ENCODE measurements at places on chromosomes 3 and 15.

DNA sequence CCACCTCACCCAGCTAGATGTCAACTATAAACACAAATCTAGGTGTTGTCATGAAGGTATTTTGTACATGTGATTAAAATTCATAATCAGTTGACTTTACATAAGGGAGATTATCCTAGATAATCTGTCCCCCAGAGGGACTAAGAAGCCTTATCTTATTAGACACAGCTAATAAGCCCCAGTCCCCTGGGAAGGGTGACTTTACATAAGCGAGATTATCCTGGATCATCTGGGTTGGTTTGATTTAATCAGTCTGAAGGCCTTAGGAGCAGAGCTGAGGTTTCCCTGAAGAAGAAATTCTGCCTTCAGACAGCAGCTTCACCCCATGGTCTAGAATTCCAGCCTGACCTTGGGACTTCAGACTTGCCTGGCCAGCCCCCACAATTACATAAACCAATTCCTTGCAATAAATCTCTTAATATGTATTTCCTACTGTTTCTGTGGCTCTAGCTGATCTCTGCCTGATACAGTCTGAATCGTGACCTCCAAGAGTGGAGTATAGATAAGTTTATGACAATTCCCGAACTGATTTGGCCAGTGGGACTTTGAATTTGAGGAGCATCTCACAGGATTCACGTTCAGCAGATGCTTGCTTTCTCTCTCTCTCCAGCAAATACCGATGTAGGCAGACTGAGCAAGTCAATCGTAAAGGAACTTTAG lies 66.5 kb downstream of the MRPL46 start:
- no peak for DNase-seq

DNA sequence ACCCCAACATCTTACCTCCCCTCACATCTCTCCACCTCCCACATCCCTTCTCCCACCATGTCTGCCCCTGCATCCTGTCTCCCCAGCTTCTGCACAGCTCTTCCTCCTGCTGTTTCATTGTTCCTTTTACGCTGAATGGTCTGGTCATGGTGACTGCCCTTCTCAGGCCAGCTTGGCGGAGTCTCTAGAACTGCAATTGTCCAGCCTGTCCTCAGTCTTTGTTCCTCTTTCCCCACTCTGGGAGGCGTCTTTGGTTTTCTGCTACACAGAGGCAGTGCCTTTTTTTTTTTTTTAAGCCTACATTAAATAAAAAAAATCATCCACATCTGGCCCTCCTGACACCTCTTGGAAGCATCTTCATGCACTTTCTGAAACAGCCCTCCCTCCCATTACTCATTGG lies 49.1 kb upstream of the SEC22A start:
- no peak for DNase-seq

- DNase-seq = no peak
These were observed 3.7 kb downstream of the GASK1A start for GRCh38 chr3:42982645-42983412.

- no peak for DNase-seq
These were observed 9.1 kb downstream of the ACTC1 start for GRCh38 chr15:34786206-34786605.

GRCh38 chr3:152060701-152061100 lies 187.3 kb downstream of the SUCNR1 start:
- DNase-seq = no peak

GRCh38 chr3:15520185-15520584 lies 1.3 kb downstream of the COLQ start:
- peak; percentile 44 for DNase-seq

DNA sequence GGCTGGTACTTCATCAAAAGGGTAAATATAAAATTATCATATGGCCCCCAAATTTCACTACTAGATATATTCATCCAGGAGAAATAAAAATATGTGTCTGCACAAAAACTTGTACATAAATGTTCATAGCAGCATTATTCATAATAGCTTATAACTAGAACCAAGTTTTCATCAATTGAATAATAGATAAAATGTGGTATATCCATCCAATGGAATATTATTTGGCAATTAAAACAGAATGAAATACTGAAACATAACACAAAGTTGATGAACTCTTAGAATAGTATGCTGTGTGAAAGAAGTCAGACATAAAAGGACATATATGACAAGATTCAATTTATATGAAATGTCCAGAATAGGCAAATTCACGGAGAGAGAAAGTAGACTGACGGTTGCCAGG lies 389.3 kb upstream of the ADAMTS9 start:
- DNase-seq = no peak

DNA sequence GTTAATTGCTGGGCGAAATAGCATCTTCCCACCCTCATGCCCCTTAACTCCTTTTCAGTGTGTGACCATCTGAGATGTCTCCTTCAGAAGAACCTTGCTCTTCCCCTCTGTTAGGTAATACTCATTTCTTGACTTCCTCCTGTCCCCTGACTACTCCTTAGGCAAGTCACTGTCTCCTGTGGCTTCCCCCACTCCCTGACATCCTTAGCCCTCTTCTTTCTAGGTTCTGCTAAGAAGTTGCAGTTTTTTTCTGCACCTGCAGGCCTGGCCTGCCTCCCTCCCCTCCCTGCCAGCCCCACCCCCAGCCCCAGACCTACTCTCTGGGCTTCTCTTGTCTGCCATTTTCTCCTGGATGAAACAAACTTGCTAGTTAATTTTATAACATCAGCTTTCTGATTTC lies 15.2 kb upstream of the EID1 start:
- DNase-seq = no peak

GRCh38 chr3:62602987-62603386 lies 229.6 kb upstream of the FEZF2 start:
- no peak for DNase-seq

GRCh38 chr15:88634449-88634848 lies 4.4 kb upstream of the ISG20 start:
- DNase-seq = no peak

DNA sequence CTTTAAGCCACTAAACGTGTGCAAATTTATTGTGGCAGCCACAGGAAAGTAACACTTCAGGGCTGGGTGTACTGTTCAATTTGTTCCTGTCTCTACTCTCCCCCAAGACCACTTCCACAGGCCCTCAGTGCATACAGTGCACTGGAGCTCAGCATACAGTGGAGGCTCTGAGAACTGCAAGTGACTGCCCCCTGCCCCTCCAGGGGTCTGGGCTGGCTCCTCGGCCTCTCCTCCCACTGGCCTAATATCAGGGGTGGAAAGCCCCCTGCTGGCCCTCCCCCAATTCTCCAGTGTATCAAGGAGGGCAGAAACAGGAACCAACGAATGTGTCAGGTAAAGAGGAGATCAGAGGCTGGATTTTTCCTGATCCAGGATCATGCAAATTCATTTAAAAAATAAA lies 19.9 kb upstream of the HEG1 start:
- no peak for DNase-seq

DNA sequence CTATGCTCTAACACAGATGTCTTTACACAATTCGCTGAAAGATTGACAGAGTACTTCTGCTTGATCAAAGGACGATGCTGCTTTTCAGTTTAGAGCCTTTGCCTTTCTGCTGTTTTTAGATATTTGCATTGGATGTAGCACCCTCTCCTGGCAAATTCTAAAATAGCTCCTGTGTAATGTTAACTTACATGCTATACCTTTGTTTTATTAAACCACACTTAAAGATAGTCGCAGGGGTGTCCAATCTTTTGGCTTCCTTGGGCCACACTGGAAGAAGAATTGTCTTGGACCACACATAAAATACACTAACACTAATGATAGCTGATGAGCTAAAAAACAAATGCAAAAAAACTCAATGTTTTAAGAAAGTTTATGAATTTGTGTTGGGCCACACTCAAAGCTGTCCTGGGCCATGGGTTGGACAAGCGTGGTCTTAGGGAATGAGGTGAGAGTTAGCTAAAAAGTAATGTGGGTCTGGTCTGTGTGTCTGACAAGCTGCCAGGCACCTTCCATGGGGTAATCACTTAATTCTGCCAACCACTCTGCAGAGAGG lies 62.9 kb downstream of the ATG7 start:
- DNase-seq = peak; percentile 62

GRCh38 chr3:190119461-190120268 lies 1.0 kb downstream of the P3H2 start:
- no peak for DNase-seq

- peak; percentile 82 for DNase-seq
These were observed 20.3 kb upstream of the ABTB1 start for GRCh38 chr3:127652246-127652995.

DNA sequence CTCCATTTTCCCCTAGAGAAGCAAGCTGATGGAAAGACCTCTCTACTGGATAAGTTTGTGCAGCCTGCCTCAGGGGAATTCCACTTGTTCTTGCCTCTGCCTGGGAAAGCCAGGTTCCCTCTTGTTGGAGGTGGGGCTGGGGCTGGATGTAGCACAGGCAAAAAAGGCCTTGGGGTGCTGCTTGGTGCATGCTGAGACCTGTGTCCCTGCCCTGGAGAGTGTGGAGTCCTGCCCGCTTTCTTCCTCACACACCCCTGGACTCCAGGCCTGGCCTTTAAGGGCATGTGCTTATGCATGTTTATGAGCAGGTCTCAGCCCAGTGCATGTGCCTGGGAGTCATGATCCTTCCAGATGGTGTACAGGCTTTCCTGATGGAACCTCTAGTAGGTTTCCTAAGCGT lies 23.5 kb upstream of the JMJD7 start:
- DNase-seq = no peak

DNA sequence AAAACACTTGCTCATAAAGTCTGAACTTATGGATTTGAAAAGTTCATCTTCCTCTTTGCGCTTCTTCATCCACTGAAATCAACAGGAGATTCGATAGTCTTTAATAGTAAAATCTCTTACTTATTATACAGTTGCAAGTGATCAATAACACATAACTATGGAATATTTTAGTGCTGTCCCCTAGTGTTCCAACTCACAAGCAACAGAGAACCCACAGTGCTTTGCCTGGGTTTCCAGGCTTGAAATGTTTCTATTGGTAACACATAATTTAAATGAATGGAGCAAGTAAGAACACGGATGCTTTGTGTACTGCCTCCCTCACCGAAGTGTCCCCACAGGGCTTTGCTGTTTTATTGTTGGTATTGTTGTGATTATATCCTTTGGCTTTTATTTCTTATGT lies 93.5 kb downstream of the WDR72 start:
- DNase-seq = no peak

GRCh38 chr3:161171113-161171512 lies 50.0 kb upstream of the NMD3 start:
- peak; percentile 88 for DNase-seq

- DNase-seq = no peak
These were observed 3.6 kb downstream of the RNF168 start for GRCh38 chr3:196499807-196500524.

GRCh38 chr15:60510006-60510405 lies 31.1 kb upstream of the ICE2 start:
- DNase-seq = no peak

- DNase-seq = no peak
These were observed 858 bp downstream of the RBM5 start for GRCh38 chr3:50089609-50089945.

- no peak for DNase-seq
These were observed 7.0 kb upstream of the UBE2Q2 start for GRCh38 chr15:75835990-75836958.

DNA sequence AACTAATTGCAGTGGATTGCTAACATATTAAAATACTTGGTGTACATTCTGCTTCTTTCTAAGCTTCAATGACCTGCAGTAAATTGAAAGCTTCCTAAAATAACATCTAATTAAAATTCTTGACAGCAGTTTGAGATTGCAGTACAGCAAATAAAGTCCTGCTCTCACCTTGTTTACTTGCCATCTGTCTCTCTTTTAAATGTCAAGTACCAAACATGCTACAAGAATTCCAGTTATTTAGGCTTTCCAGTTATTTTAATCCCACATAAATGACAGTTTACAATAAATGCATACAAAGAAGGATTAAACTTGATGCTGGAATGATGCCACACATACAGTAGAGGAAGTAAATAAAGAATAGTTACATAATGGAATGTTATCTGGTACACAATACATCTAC lies 33.2 kb downstream of the CBLB start:
- no peak for DNase-seq

DNA sequence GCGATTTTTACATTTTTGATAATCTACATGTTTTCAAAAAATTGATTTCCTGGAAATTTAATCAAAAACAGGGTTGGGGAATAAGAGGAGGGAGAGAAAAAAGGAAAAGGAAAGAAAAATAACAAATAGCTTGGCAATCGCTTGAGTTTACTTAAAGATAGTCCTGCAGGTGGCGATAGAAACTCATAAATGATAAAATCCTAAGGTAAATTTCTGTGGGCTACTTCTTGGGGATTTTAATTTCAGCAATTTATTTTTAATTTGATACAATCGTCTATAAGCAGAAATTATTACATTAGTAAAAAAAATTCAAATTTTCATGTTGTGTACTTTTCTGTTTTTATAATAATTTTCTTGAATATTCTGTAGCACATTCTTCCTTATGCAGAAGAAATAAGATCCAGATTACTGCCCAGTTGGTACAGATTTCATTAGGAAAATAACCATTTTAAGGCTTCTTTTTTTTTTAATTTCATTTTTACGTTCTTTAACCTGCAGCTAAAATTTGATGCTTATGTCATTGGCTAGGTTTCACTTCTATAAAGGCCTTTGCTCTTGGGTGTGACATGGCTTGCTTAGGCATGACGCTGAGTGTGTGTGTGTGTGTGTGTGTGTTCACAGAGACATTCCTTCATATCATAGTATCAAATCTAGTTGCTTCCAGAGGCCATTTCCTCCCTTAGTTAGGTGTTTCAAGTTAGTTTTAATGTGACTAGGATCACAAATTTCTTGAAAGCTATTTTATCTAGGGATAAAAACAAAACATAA lies 181.8 kb downstream of the MCTP2 start:
- DNase-seq = peak; percentile 9

DNA sequence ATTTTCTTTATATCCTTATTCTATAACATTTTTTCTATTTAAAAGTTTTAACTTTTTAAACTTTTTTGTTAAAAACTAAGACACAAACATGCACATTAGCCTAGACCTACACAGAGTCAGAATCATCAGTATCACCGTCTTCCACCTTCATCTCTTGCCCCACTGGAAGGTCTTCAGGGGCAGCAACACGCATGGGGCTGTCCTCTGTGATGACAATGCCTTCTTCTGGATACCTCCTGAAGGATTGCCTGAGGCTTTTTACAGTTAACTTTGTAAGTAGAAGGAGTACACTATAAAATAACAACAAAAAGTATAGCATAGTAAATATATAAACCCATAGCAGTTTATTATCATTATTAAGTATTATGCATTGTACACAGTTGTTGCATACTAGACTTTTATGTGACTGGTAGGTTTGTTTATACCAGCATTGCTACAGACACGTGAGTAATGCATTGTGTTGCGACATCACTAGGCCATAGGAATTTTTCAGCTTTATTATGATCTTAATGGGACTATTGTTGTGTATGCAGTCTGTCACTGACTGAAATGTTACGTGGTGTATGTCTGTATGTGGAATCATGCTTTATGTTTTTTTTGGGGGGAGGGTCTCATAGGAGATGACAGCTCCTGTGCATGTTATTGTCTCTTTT lies 18.2 kb downstream of the ATP1B3 start:
- peak; percentile 52 for DNase-seq
